K562 (cell line): ENCODE measurements at places on chromosomes 11 and 22. TPM values are rescaled to one million over a fixed set of nuclear protein-coding genes. Genes with fewer than 3 reads are reported as not detected.

The KLHDC7B gene
- total RNA-seq: 0.22 TPM in 2 replicates

The PSMD13 gene
- 236 and 254 TPM in 2 replicates for total RNA-seq

The SPI1 gene
- total RNA-seq: 30.7 and 33.7 TPM in 2 replicates

The SEZ6L gene
- total RNA-seq: not detected in 2 replicates

The ZNRF3 gene
- total RNA-seq: 5.9 and 6.1 TPM in 2 replicates

The ACR gene
- not detected in 2 replicates for total RNA-seq

The PNPLA5 gene
- not detected in 2 replicates for total RNA-seq

The SLC22A9 gene
- total RNA-seq: not detected in 2 replicates

The TP53AIP1 gene
- total RNA-seq: not detected in 2 replicates
